ENCODE measurements at places on chromosomes 7 and 10.

DNA sequence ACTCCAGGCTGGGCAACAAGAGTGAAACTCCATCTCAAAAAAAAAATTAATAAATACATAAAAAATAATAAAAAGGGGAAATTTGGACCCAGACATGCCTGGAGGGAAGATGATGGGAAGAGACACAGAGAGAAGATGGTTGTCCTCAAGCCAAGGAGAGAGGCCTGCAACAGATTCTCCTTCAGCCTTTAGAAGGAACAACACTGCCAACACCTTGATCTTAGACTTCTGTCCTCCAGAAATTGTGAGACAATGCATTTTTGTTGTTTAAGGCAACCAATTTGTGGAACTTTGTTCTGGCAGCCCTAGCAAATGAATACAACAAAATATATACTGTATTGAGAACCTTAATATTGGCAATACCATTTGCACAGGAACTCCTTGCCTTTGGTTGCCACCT, 180.3 kb upstream of the TNS3 start:
- DNase-seq = no peak

- no peak for DNase-seq
These were observed 592.9 kb upstream of the NRP1 start for GRCh38 chr10:33927347-33927746.

GRCh38 chr10:112532189-112532588, 85.2 kb downstream of the VTI1A start:
- no peak for DNase-seq

- no peak for DNase-seq
These were observed 24.6 kb downstream of the TYW1 start for GRCh38 chr7:67021260-67021659.

DNA sequence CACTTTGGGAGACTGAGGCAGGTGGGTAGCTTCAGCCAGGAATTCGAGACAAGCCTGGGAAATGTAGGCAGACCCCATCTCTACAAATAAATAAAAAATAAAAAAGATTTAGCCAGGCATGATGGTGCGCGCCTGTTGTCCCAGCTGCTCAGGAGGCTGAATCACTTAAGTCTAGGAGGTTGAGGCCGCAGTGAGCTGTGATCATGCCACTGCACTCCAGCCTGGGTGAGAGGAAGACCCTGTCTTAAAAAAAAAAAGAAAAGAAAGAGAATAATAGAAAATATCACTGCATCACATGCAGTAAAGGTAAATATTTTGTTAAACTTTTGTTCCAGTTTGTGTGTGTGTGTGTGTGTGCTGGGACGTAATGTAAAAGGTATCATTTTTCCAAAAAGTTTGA, 3.0 kb downstream of the STRIP2 start:
- DNase-seq = no peak

- no peak for DNase-seq
These were observed 64.0 kb downstream of the CTBP2 start for GRCh38 chr10:125096371-125096770.

DNA sequence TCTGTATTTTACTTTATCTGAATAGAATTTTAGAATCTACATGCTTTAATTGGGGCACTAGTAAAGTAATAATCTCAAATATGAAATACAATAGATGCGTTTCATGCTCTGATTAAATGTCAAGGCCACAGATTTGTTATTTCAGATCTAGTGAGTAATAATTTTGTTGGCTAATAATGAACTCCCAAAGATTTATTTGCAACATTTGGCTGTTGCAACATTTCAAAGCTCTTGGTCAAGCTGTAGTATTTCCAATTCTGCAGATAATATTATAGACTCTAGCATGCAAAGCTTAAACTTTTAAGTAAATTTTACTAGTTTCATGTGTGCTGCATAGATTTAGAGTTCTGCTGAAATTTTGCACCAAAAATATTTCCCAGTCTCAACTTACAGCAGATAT, 16.7 kb downstream of the LRRN3 start:
- no peak for DNase-seq

- DNase-seq = no peak
These were observed 44.7 kb upstream of the SUN1 start for GRCh38 chr7:787332-788240.

GRCh38 chr10:129023082-129023481, 444.0 kb upstream of the MGMT start:
- no peak for DNase-seq

GRCh38 chr10:96153070-96153469, 23.0 kb downstream of the ZNF518A start:
- DNase-seq = no peak

DNA sequence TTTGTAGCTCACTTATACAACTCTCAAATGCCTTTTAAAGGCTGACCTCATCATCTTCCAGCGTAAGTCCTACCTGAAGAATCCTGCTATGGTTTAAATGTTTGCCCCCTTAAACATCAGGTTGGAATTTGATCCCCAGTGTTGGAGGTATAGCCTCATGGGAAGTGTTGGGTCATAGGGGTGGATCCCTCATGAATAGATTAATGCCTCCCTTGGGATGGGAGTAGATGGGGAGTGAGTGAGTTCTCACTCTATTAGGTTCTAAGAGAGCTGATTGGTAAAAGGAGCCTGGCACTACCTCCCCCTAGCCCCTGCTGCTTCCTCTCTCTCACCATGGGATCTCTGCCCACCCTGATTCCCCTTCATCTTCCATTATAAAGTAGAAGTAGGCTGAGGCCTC, 285.6 kb downstream of the FZD1 start:
- no peak for DNase-seq

- DNase-seq = no peak
These were observed 172.2 kb downstream of the SH2D4B start for GRCh38 chr10:80709866-80710265.

DNA sequence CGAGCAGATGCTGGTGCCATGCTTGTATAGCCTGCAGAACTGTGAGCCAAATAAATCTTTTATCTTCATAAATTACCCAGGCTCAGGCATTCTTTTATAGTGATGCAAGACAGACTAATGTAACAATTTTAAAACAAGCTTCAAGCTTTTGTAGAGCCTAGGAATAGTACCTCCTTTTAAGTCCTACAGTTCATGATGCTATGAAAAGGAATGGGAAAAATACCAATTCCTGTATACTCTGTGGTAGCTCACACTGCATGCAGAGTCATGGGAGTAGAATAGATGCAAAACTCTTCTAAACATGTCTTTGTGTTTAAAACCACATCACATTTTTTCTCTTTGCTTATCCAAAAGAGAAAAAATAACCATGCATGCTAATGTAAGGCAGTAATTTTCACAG, 66.6 kb upstream of the WNT16 start:
- DNase-seq = no peak

DNA sequence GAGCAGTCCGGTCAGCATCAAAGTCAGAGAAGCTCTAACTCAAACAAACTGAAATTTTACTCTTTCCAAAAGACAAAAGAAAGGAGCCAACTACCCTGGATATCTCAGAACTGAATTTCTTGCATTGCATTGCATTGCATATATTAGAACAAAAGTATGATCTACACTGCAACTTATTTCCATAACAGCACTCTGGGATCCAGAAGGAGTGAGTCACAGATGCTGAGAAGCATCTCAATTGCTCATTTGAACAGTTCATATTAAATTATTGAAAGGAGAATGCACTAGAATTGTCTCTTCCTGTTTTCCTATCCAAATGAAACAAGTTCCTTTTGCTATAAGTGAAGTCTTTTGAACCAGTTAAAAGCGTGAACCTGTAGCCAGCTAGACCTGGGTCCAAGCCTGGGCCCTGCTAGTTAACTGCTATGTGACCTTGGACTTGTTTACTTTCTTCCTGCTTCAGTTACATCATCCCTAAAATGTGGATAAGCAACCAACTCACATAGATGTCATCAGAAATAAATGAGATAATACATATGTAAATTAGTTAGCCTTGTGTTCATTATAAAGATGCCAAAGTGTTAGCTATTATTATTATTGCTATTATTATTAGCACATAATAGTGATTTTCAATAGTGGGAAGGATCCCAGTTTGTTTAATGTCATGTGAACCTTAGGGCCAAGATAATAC, 184.1 kb downstream of the CREB5 start:
- DNase-seq = no peak

DNA sequence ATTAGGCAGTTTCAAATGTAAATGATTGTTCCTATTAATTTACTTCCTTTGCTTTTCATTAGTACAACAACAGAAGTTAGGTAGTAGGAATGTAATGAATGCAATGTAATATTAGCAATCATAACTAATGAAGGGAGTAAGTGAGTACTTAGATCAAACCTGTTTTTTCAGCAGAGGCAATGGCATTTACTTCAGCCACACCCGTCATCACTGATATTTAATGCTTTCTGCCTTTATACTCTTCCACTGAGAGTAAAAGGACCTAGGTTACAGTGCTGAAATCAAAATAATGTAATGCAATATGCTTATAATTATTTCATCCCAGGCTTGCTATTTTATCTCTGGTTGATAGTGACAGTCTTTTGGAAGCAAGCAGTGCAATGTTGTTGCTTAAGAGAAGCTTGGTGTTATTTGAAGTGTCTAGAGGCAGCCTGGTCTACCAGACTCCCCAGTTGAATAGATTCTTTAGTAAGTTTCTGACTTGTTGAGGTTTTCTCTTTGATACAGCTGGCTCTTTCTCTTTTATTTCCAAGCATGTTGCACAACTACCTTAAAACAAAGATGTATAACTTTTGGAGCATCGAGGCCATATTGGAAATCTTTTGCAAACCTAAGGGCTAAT, 149.4 kb downstream of the RNLS start:
- no peak for DNase-seq

GRCh38 chr7:133602291-133602690, 349.4 kb downstream of the EXOC4 start:
- no peak for DNase-seq

DNA sequence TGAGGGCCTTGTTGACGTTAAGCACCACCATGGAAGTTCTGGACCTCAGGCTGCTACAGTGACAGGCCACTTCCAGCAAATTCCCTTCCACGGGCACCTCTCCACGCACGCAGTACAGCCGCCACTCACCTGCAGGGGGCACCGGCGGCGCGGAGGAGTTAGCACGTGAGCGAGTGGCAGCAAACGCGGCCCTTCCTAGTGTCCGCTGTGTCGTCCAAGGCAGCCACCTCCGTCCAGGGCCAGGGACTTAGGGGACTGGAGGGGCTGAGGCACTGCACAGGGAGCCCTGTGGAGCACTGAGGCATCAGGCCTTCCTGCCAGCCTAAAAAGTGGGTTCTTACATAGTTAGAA, 164.4 kb downstream of the SVIL start:
- no peak for DNase-seq

DNA sequence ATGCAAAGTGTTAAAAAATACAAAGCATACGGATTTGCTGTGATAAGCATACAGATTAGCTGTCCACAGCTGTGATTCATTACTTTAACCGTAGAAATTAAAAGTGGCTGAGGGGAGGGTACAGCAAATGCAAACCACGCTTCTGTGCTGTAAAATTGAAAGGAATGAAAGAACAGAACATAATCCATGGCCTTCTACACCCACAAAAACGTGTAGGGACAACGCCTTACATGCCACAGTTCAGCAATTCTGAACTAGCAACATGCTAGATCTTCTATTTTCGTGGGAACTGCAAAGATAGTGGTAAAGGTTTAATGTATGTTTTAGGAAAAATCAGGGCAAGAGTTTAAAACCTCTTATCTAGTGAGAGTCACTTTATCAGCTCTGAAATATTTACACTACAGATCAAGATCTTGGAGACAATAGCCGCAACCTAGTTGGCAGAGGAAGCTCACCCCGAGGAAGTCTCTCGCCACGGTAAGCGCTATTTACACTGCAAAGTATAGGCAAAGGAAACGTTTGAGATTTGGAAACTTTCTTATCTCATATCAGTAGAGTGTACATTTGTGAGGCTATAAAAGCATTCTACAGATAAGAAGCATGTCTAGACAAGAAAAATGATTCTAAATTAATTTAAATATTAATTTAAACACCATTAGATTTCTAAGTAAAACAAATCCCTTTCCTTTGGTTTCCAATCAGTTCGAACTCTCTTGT, 193.6 kb downstream of the MLLT10 start:
- no peak for DNase-seq

- no peak for DNase-seq
These were observed 14.6 kb upstream of the AQP1 start for GRCh38 chr7:30896783-30897637.

- DNase-seq = no peak
These were observed 5.2 kb downstream of the PILRB start for GRCh38 chr7:100363098-100363497.

DNA sequence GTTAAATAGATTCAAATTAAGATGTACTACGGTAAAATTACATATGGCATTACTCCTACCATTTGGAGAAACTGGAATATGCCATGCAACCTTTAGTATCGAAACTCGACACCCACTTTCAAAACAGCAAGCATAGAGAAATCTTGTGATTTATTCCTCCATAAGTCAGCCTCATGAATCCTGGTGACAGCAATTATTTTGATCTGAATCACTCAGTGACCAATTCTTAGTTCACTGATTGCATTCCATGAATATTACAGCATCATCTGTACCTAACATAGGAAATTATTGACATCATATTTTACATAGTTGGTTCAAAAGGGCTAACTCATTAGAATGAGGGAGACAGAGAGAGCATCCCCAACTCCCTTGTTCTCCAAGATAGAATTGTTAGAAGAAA, 89.6 kb downstream of the CACNB2 start:
- no peak for DNase-seq

- no peak for DNase-seq
These were observed 4.6 kb downstream of the ZNF680 start for GRCh38 chr7:64558323-64558705.

All from progenitor cell of endocrine pancreas (in vitro differentiated cells).